HL-60 (cell line): ENCODE measurements at places on chromosomes 7 and 10.

GRCh38 chr10:11212288-11213085 is 194.8 kb downstream of the CELF2 start:
- DNase-seq = no peak

GRCh38 chr7:28725911-28726310 is 232.2 kb downstream of the TRIL start:
- no peak for DNase-seq

DNA sequence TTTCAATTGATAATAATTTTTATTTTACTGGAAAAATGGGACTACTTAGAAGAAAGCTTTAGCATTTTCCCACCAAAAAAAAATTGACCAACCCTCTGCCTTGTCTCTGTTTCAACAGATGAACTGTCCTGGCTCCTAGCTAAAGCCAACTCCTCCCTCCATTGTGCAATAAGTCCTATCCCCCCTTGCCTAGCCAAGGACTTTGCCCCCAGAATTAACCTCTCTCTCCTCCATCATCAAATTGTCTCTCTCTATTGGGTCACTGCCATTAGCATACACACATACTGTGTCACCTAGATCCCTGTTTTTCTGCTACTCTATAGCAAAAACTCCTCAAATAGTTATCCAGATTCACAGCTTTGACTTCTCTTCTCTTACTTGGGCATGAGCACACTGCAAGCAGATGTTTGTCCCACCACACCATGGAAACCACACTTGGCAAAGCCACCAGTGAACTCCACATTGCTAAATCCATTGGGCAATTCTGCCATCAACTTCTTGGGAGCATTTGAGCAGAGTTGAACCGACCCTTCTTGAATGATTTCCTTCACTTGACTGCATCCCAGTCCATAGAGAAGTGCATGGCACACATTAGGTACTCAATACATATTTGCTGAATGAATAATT is 91.4 kb upstream of the NEBL start:
- DNase-seq = no peak

GRCh38 chr7:10412422-10413019 is 561.2 kb upstream of the PHF14 start:
- peak; percentile 30 for DNase-seq

GRCh38 chr10:98848361-98848760 is 387.3 kb downstream of the HPSE2 start:
- no peak for DNase-seq

DNA sequence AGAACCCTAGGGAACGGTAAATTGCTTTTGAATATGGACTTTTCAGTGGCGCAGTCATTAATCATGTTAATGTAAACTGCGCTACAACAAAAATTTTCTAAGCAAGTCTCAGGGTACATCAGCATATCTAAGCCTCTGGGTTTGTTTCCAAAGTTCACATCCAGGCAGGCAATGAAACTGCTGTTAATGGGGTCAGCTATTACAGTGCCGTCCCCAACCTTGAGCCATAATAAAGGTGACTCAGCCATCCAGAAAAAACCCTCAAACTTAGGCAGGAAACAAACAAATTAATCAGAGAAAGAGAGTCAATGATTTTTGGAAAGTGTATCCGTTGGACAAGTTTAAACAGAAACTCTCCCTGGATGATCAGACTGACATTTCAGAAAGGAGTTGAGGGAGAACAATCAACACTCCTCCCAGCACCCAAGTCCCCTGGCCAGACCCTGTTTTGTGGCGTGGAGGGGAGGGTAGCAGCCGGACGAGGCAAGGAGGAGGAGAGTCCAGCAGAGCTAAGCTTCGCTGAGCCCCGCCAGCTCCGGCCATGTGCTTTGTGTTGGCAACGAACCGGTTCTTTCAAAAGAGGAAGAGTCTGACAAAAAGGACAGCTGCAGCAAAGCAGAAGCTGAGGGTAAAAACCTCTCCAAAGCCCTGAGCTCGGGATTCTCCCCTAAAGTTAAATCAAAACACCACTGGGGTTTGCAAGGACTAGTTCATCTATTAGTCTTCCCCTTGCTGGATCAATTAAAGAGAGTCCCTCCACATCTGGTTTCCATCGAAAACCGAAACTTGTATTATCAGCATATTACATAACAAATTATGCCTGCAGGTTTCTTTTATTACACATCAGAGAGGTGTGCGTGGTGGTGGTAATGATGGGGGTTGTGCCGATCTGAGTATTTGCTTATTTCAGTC is 3.6 kb downstream of the FAM53B start:
- no peak for DNase-seq

GRCh38 chr10:80484676-80485075 is 30.6 kb downstream of the TSPAN14 start:
- DNase-seq = no peak

GRCh38 chr10:96470116-96470743 is 43.5 kb downstream of the TLL2 start:
- no peak for DNase-seq

- no peak for DNase-seq
Observed at GRCh38 chr10:119166564-119166963, 1.1 kb upstream of the SFXN4 start.

GRCh38 chr7:141563956-141564623 is 12.9 kb downstream of the AGK start:
- DNase-seq = no peak

- no peak for DNase-seq
Observed at GRCh38 chr7:84017651-84018050, 176.9 kb downstream of the SEMA3A start.

- no peak for DNase-seq
Observed at GRCh38 chr7:45292481-45292880, 134.9 kb downstream of the RAMP3 start.

GRCh38 chr10:31739711-31740110 is 188.9 kb downstream of the ARHGAP12 start:
- DNase-seq = no peak

DNA sequence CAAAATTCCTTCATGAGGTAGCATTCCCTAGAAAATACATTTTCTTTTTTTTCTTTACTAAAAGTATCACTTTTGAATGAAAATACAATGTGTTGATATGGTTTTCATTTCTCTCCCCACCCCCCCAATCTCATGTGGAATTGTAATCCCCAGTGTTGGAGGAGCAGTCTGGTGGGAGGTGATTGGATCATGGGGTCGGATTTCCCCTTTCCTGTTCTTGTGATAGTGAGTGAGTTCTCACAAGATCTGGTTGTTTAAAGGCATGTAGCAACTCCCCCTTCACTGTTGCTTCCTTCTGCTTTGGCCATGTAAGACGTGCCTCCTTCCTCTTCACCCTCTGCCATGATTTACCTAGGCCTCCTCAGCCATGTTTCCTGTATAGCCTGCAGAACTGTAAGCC is 790.3 kb upstream of the KCND2 start:
- DNase-seq = no peak

DNA sequence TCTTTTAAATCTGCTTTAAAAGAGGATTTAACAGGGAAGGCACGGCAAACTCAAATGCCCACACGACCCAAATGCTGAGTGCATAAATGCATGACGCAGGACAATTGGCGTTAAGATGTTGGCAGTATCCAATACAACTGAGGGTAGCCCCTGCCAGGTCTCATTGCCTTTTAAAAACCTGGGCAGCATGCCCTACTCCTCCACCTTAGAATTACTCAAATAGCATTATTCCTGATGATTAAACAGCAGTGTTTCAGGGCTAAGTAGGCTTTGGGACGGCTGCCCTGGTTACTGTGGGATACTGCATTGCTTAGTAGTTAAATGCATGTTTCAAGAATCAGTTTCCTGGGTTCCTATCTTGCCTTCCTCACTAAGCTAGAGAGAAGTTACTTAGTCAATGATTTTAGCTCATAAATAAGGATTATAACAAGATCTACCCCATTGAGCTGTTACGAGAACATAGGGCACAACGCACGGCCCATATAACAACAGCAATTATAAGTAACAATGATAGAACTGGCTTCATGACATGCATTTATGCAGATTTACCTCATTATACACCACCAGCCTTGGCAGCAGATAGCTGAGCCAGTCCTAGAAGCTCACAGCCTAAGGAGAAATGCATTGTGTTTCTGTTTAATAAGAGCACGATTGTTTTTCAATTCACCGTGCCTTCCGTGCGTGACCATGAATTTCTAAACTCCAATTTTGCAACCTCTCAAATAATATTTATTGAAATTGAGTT is 7.9 kb downstream of the TUBAL3 start:
- no peak for DNase-seq

GRCh38 chr10:106775127-106775526 is 389.4 kb downstream of the SORCS1 start:
- no peak for DNase-seq

GRCh38 chr7:79454361-79454960 is 994 bp upstream of the MAGI2 start:
- no peak for DNase-seq

GRCh38 chr10:126617733-126618132 is 52.8 kb downstream of the C10orf90 start:
- no peak for DNase-seq

DNA sequence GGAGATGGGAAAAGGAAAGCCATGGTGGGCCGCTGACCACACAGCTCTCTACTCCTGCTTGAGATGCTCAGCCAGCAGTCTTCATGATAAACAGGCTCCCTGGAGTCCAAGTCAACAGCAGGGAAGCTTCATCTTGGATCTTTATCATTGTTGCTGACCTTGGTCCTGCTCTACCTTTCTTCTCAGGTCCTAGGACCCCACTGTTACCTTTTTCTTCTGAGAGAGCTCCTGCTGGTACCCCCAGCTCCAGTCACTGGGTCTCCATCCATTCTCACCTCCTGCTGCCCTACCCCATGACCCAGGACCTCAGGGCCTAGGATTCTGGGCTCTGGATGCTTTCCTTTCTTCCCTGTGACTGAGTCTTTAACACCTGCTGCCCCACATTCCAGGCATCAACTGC is 5.2 kb upstream of the CRTAC1 start:
- DNase-seq = no peak

- DNase-seq = no peak
Observed at GRCh38 chr10:71611131-71611530, 108.4 kb downstream of the C10orf105 start.

DNA sequence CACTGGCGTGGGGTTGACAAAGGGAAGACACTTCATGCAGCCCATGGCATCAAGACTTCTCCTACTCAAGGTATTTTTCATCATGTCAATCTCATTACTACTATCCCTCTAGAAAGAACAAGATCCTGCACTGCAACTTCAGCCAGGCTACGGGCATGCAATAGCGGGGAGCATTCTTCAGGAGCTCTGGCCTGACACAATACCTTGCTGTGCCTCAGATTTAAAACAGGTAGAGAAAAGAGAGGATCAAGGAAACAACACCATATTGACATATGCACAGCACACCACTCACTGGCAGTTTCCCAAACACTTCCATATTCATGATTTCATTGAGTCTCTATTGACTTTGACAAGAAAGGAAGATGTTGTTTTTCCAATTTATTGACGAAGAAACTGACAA is 51.5 kb downstream of the DOCK4 start:
- DNase-seq = no peak

DNA sequence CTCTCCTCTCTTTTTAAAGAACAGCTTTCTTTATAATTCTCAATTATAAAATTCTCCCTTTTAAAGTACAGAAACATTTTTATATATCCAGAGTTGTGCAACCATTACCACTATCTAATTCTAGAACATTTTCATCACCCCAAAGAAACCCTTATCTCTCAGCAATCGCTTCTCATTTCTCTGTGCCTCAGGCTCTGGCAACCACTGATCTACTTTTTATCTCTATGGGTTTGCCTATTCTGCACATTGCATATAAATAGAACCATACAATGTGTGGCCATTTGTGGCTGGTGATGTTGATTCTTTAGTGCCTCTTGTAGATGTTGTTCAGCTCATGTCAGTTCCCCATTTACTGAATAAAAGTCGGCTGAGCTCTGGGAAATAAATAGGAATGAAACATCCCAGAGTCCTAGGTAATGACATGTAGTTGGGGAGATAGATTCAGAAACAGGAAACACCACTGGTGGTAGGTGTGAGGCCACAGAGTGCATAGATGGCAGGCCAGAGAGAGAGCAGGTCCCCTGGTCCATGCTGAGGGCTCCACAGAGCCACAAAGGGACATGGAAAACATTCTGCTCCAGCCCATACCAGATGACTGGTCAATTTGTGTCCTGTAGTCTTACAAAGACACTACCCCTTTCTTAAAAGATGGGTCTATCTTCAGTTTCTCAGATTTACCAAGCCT is 126.5 kb downstream of the PLPP4 start:
- no peak for DNase-seq

DNA sequence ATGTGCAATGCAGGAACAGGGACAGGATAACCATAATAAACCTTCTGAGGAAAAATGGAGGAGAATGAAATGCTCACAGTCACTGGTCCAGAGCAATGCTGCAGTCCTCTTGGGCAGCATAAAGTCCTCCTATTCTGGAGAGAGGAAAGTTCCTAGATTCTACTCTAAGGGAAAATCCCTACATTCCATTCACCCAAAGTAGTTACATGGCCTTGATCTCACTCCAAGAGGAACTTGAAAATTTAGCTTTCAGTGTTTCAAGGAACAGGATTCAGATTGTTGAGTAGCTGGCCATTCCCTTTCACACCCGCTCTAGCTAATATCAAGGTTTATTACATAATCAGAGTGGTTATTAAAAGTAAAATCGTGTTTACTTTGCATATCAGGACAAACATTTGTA is 168.3 kb downstream of the CHRM2 start:
- no peak for DNase-seq
